Kidney capillary endothelial cell (primary cell): ENCODE measurements at places on chromosomes 1 and 21.
A peak's percentile ranks its signal among the peaks of the same experiment; 100 is the strongest.

- no peak for DNase-seq
These were observed 94.7 kb upstream of the TARDBP start for GRCh38 chr1:10917513-10918454.

- no peak for DNase-seq
These were observed 7.8 kb downstream of the PSMB2 start for GRCh38 chr1:35633547-35633946.

DNA sequence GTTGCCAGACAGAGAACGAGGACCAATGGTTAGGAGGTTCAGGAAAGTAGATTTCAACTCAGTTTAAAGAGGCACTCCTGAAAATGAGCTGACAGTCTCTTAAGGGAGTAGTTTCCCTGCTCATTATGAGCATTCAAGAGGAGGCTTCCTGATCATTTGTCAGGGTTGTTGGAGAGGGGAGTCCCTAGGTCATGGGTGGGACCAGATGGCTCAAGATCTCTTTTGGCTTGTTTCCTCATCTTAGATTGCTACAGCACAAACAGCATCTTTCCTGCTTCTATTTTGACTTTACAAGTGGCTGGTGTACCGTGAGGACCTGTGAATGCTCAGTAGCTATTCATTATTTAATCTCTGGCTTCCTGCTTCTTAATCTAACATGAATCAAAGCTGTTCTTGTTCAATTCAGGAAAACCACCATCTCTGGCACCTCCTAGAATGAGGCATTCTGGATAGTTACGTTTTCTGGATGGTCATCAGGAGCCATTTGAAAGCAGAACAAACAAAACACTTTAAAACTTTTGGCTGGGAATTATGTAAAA lies 47.6 kb downstream of the PEX14 start:
- DNase-seq: no peak

GRCh38 chr1:46527474-46528296 lies 23.8 kb downstream of the KNCN start:
- DNase-seq: peak; percentile 73

DNA sequence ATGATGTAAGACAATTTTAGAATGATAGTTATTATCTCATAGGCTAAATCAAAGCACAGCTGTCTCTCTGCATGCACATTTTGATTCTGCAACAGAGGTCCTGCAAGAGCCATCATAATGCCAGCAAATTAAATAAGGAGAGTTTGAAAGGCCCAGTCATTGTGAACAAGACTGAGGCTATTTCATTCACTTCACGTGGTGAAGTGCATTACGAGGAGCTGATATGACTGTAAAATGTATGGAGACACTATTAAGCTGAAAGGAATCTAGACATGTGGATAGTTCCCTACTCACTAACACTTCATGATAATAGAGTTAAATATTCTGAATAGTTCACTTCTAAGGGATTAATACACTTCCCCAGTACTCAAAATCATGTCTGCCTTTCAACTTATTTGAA lies 299.0 kb downstream of the SMYD3 start:
- no peak for DNase-seq

DNA sequence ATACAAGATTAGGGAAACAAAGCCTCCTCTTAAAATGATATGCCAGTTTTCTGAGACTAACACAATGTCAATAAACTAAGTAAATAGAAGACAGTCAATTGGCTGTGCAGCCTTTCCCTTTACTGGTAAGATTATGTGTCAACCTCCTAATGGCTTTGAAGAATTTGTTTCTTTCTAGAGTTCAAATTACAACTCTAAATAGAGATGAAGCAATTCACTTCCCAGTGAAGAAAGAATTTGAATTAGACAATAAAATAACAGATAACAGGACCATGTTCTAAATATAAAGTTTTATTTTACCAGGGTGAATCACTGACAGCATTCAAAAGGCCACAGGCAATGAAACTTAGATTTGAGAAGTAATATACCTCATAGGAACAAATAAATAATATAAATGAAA lies 680.3 kb downstream of the PLA2G4A start:
- no peak for DNase-seq

GRCh38 chr1:157995583-157996169 lies 2.2 kb downstream of the KIRREL1 start:
- DNase-seq: no peak

DNA sequence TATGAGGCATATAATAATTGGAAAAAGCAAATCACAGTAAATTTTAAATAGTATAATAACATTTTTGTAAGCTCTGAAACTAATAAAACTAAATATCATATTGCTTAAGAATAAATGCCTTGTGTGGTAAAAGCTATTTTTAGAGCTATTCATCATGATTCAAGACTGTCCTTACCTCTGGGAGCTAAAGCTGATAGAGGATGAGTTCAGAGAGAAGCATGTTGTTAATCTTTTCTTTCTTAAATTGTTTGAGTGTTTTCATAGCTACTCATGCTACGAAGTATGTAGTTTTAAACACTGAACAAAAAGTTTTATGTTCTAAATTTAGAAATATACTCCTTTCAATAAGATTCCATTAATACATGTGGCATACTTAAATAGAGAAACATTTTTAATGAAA lies 30.5 kb downstream of the IFI16 start:
- no peak for DNase-seq

- DNase-seq: no peak
These were observed 66.5 kb downstream of the KCNAB2 start for GRCh38 chr1:6111991-6112689.

DNA sequence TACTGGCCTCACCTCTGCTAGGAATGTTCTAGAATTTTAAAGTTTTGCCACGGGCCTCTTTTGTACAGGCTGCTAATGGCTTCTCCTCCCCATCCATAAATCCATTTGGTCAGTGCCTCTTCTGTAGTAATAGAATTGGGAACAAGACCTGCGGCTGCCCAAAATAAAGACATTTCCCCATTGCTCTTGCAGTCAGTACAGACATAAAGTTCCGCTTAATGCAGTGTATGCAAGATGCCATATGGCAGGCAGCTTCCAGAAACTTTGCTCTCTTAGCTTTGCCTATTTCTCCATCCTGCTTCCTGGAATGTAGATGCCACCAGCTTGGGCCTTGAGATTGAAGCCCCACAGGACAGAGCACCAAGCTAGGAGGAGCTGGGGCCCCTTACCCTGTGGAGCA lies 3.7 kb upstream of the SLC2A5 start:
- no peak for DNase-seq

GRCh38 chr21:36589352-36589971 lies 109.5 kb upstream of the SIM2 start:
- peak; percentile 16 for DNase-seq

- DNase-seq: no peak
These were observed 323.7 kb downstream of the PLPP3 start for GRCh38 chr1:56255516-56256152.

- DNase-seq: no peak
These were observed 13.2 kb downstream of the CAPN9 start for GRCh38 chr1:230760360-230760827.

DNA sequence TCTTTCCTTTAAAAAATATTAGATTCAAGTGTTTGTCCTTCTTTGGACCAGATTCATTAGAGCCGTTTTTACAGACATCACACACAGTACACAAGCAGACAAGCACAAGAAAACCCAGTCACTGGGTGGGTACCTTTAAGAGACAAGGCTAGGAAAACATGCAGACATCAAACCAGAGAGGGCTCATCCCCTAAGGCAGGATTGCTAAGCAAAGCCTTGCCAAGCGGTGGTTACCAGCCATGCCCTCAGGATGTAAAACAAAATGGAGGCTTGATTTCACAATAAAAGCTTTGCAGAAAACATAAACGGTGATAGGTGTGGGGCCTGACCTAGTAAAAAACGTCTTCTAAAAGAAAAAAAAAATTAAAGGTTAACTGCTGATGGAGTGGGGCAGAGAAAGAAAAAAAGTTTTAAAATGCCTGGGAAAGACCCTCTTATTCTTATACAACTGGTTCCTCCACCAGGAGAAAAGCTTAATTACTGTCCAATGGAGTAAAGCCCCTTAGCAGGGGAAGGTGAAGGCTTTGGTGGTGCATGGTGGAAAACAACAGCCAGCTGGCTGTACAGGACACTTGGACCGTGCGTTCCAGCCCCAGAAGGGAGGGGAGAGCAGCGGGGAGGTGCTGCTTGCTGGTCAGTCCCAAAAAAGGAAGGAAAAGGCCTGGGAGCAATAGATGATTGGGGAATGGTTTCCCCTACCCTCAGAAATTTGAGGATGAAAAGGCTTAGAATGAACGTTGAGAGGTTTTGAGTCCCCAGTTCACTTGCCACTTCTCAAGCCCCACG lies 30.4 kb upstream of the FMO1 start:
- DNase-seq: no peak

DNA sequence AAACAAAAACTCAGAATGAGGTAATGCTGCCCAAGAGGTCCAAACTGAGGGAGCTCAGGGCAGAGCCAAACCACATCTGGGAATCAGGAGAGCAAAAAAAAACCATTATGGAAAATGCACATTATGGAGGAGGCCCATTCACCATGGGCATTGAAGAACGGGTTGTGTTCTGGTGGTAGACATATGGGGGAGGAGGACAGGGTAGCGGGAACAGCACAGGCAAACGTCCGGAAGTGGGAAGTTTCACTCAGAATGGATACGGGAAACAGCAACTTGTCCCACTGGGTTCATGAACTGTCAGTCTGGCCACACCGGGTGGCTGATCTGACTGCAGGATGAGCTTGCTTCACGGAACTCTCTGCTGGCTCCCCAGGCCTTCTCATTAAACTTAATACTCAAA lies 139.7 kb downstream of the RRAGC start:
- DNase-seq: no peak

GRCh38 chr1:119743308-119743707 lies 25.4 kb downstream of the HMGCS2 start:
- no peak for DNase-seq

DNA sequence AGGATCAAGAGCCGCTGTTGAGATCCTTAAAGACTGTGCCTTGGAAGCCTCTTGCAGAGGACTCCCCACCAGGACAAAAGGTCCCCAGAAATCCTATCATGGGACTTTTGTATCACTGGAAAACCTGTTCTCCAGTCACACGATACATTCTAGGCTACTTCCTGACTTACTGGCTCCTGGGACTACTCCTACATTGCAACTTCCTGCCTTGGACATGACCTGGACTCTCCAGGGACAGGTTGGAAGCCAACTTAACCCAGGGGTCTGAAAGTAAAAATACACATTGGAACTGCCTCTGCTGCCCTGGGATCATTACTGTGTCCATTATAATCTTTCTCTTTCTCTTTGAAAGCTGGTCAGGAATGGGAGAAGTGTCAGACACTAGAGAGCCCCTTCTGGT lies 9.9 kb downstream of the PIGV start:
- no peak for DNase-seq

DNA sequence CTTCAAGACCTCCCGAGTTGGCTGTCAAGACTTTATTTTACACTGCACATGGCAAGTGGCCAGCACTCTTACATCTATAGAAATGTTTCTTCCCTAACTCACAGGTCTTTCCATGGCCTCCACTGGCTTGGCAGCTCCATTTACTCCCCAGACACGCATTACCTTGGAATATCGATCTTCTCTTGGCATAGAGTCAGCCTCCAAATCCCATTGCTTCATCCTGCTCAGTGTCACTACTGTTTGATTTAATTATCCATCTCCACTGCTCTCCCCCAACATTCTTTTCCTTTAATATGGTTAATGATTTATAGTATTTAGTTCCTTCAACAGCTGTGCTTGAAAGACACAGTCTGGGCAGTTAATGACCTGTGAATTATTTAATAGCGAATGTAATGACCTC lies 241.2 kb upstream of the MAP1LC3C start:
- no peak for DNase-seq

- no peak for DNase-seq
These were observed 77.3 kb downstream of the LACTBL1 start for GRCh38 chr1:22895357-22895756.

- no peak for DNase-seq
These were observed 217.4 kb upstream of the KIAA0040 start for GRCh38 chr1:175409938-175410337.

DNA sequence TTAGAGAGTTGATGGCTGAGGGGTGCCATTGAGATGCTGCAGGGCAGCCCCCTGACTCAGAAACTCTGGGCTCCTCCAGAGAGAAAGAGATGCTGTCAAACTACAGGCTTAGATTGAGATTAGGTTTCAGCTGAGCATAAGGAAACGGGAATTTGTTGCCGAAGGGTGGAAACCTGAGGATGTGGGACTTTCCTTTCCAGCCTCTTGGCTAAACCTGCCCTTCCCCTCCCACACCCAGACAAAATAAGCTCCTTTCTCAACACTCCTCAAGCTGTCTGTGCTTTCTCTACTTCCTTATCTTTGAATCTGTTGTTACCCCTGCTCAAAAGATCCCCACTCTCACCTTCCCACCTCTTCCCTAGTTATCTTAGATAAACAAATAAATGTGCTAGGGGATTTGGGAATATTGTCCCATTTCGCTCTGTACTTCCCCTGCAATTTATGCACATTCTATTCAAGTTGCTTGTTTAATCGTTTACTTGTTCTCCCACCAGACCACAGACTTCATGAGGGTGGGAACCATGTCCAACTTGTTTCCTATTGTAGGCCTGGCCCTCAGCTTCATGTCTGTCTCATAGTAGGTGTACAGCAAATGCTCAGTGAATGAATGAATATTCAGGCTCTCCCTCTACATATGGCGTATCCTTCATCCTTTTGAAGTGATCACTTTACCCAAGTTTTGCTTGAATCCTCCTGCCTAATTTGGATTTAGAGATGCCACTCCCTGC lies 30.6 kb upstream of the MARK1 start:
- DNase-seq: no peak

GRCh38 chr21:42414928-42415769 lies 11.4 kb downstream of the UBASH3A start:
- DNase-seq: no peak

GRCh38 chr1:60664086-60664625 lies 418.2 kb upstream of the NFIA start:
- DNase-seq: no peak

GRCh38 chr21:41560661-41561158 lies 52.8 kb upstream of the TMPRSS2 start:
- DNase-seq: no peak

DNA sequence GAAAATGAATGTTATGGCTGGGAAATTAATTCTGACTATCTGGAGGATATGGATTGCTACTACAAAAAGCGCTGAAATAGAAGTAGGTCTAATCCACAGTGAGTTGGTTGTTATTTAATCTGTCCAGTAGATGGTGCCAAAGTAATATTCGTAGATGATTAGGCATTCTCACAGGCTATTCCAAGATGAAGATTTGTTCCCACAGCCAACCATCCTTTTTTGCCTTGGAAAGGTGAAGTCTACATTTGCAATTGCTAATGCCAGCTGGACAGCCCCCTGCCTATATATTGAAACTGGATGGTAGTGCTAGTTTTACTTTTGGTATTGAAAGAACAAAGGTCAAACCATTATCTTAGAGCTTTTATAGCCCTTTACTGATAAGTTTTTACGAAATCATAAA lies 43.8 kb downstream of the RBM11 start:
- DNase-seq: peak; percentile 42

DNA sequence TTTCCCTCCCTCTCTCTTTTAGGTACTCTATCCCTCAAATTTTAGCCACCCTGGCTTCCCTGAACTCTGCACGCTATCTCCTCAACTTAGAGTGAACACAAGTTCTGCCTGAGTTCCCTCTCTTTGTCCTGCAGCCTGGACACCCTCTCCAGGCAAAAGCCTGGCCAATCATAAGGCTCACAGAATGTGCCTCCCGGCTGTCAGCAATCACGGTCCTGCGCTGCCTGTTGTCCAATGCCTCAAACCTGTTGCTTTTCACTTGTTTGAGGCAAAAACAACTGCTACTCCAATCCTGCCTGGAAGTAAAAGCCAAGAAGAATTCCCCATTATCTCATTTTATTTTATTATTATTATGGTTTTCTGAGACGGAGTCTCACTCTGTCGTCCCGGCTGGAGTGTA lies 66.1 kb downstream of the LGR6 start:
- no peak for DNase-seq
